ENCODE measurements at places on chromosomes 5 and 9. TPM values are rescaled to one million over a fixed set of nuclear protein-coding genes. Genes with fewer than 3 reads are reported as not detected.

GRCh38 chr9:79164406-79164805 is 407.4 kb upstream of the TLE4 start:
- H3K27ac ChIP-seq, result no peak overlapping the region
- H3K4me3 ChIP-seq, result no peak overlapping the region
- DNase-seq, result no peak
- no peaks in the 10 kb centered on the region for H3K36me3 ChIP-seq
- no peaks in the 10 kb centered on the region for H3K4me1 ChIP-seq

DNA sequence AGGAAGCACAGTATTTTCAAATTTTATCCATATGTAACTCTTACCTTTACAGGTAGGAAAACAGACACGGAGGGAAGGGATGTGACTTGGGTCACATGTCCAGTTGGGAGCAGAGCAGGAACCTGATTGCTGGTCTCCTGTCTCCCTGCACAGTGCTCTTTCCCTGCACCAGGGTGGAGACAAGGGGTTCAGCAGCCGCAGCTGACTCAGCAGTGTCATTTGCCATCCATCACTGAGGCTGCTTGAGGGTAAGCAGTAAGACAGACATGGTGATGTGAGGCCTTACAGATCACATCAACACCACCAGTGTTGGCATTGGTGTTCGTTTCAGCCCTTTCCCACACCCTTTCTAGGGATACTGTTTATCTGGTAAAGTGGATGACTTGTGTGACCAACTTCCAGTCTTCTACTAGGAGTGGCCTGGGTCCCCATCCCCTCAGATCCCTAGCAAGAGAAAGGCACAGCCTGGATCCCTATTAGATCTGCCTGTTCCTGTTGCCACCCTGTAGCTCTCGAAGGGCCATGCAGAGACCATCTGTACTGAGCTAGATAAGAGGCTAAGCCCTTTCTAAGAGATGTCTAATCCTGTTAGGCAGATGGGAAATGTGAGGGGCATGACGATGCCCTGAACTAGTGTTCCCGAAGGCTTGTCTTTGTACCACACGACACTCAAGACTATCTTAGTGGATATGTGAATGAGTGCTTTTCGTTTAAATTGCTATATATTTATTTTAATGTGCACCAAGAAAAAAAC is 29.1 kb downstream of the FRMPD1 start:
- H3K27me3 ChIP-seq, result no peaks in the 10 kb centered on the region
- DNase-seq, result no peak
- no peak overlapping the region for H3K27ac ChIP-seq
- no peaks in the 10 kb centered on the region for H3K4me1 ChIP-seq
- no peaks in the 10 kb centered on the region for H3K36me3 ChIP-seq

DNA sequence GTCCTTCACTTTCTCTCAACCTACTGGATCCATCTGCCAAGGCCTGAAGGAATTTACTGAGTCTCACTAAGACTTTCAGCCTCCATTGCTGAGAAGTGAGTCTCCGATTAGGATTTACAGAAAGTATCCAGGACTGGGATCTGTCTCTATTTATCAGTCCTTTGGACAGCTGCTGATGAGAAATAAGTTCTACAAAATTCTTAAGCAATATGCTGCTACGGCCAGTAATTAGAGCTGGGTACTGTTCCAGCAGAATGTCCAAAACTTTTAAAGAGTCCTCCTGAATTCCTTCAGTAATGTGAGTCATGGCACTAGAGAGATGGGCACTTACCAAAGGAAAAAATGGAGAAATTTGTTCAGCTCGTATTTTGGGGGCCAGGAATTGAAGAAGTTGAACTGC is 5.9 kb downstream of the TEX10 start:
- no peak overlapping the region for H3K4me3 ChIP-seq
- no peaks in the 10 kb centered on the region for H3K36me3 ChIP-seq
- no peaks in the 10 kb centered on the region for H3K27me3 ChIP-seq
- DNase-seq, result no peak
- no peak overlapping the region for H3K27ac ChIP-seq
- H3K4me1 ChIP-seq, result peaks cover 3% of the 10 kb centered on the region

DNA sequence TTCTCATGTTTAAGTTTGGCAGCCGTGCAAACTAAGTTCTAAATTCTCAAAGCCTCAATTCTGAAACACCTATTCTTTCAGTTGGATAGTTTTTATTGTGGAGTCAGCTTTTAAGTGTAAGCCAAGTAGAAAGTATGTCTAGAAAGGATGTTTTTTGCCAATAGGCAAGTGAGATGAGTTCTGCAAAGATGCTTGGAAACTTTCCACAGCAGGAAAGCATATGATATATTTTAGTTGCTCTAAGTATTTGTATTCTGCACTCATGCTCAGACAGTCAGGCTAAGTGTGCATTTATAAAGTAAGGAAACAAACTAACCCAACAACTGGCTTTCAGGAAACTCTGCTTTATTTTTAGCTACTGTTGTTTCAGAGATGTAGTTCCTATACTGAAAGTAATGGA is 67.3 kb upstream of the CDH18 start:
- no peak overlapping the region for H3K27ac ChIP-seq
- no peak overlapping the region for H3K4me3 ChIP-seq
- H3K4me1 ChIP-seq, result no peaks in the 10 kb centered on the region
- DNase-seq, result no peak
- H3K36me3 ChIP-seq, result no peaks in the 10 kb centered on the region
- no peaks in the 10 kb centered on the region for H3K27me3 ChIP-seq

- no peaks in the 10 kb centered on the region for H3K27me3 ChIP-seq
- no peaks in the 10 kb centered on the region for H3K36me3 ChIP-seq
- no peak for DNase-seq
- no peaks in the 10 kb centered on the region for H3K4me1 ChIP-seq
- no peak overlapping the region for H3K27ac ChIP-seq
- H3K4me3 ChIP-seq, result no peak overlapping the region
These were observed 20.0 kb upstream of the TEK start for GRCh38 chr9:27088981-27089380.

DNA sequence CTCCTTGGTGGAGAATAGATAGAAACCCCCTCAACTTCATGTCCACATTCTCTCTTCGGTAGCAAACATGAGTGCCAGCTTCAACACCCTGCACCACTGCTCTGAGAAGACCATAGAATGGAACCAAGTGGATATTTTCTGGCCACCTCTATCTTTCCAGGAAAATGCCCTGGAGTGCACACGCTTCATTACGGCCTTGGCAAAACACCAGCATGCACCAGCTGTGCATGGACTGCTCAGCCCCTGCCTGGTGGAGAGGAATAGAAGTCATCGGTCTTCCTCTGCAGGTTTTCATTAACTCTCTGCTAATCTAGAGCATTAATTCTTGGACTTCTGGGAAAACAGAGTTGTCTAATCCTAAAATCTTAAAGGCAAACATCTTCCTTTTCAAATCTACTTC is 211.6 kb upstream of the TMEM161B start:
- no peaks in the 10 kb centered on the region for H3K4me1 ChIP-seq
- no peak overlapping the region for H3K27ac ChIP-seq
- DNase-seq, result no peak
- H3K36me3 ChIP-seq, result no peaks in the 10 kb centered on the region
- no peaks in the 10 kb centered on the region for H3K27me3 ChIP-seq

DNA sequence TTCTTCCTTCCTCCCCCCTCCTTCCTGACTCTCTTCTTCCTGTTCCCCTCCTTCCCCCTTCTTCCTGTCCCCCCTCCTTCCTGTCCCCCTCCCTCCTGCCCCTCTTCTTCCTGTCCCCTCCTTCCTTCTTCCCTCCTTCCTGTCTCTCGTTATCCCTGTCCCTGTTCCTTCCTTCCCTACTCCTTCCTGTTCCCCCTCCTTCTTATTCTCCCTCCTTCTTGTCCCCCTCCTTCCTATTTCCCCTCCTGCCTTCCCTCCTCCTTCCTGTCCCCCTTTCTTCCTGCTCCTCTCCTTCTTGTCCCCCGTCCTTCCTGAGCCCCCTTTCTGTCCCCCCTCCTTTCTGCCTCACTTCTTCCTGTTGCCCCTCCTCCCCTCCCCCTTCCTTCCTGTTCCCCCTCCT is 70.6 kb downstream of the COL5A1 start:
- H3K36me3 ChIP-seq, result no peaks in the 10 kb centered on the region
- DNase-seq, result no peak
- peaks cover 23% of the 10 kb centered on the region for H3K4me1 ChIP-seq
- H3K27ac ChIP-seq, result no peak overlapping the region
- no peak overlapping the region for H3K4me3 ChIP-seq

GRCh38 chr9:93437996-93438395 is 13.5 kb upstream of the FAM120A start:
- no peak for DNase-seq
- H3K27ac ChIP-seq, result no peak overlapping the region
- H3K4me3 ChIP-seq, result no peak overlapping the region
- H3K27me3 ChIP-seq, result no peaks in the 10 kb centered on the region

DNA sequence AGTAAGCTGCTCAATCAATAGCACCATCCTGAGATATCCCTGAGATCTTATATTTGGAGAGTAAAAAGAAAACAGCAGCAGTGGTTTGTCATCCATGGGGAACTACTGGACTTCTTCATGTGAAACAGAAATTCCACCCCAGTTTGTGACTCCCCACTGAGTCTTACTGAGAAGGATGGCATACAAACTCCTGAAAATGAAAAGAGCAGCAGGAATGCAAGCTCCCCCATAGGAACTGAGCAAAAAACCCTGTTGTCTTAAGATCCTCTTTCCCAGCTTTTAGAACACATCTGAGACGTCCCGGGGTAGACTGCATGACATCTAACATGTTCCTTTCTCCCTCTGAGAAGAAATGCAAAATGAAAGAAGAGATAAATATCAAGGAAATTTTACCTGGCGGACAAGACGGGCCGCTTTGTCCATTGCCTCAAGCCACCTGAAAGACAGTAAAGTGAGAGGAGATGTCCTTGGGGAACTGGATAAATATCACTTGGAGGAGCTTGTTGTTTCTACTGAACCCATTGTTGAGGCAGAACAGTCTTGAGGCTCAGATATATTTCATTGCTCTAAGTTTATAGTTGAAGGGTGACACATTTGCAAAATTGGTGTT is 117.1 kb downstream of the NUDT12 start:
- no peaks in the 10 kb centered on the region for H3K4me1 ChIP-seq
- DNase-seq, result no peak
- no peak overlapping the region for H3K4me3 ChIP-seq
- no peaks in the 10 kb centered on the region for H3K36me3 ChIP-seq
- H3K27ac ChIP-seq, result no peak overlapping the region
- H3K27me3 ChIP-seq, result no peaks in the 10 kb centered on the region

DNA sequence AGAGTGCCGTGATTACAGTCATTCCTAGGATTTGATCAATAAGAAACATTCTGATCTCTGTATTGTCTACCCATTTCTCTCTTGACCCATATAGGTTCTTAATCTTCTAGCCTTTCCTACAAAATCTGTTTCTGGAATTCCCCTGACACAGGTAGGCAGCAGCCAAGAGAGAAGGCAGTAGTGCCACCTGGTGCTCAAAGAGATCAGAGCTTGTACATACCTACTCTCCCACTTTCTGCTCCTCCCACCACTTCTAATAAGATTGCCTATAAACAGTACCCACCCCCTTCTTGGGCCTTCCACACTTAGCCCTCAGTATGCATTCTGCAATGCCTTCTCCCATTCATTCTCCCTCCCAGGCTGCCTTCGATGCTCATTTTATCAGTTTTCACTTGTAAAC is 117.4 kb upstream of the RORB start:
- H3K27ac ChIP-seq, result no peak overlapping the region
- H3K4me1 ChIP-seq, result no peaks in the 10 kb centered on the region
- no peak for DNase-seq
- H3K4me3 ChIP-seq, result no peak overlapping the region

DNA sequence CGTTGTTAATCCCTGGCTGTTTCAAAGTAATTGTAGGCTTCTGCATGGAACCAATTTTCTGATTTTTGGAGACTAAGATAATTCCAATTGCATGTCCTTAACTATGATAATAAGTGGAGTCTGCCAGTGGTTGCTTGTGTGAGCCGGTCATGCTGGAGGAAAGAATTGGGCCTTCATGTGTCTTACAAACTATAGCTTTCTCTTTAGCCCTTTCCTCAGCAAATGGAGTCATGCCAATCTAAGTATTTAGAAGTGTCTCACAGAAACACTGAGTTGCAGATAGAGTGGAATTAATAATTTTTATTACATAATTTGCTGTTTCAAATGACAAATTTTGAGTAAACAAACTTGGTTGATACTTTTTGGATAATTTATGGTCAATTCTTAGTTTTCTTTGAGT is 200.4 kb downstream of the FBXL7 start:
- H3K27ac ChIP-seq, result no peak overlapping the region
- H3K36me3 ChIP-seq, result no peaks in the 10 kb centered on the region
- H3K4me3 ChIP-seq, result no peak overlapping the region
- DNase-seq, result no peak

DNA sequence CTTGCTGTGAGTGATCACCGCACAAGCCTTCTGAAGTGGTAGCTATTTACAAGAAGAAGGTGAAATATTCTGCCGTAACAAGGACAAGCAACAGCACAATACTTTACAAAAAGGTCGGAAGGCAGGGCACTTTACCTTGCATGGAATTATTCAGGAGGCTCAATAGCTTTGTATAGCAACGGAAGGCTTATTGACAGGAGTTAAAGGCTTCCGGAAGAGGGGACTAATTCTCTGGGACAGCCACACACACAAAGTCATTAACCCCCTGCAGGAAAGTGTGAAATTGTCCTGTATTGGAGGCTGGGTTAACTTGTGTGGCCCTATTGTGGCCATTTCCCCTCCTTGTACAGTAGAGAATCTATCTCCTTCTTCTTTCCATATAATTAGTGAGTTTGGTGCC is 199.3 kb upstream of the SEMA6A start:
- DNase-seq, result no peak
- no peak overlapping the region for H3K27ac ChIP-seq
- no peaks in the 10 kb centered on the region for H3K36me3 ChIP-seq
- no peaks in the 10 kb centered on the region for H3K4me1 ChIP-seq
- no peak overlapping the region for H3K4me3 ChIP-seq

DNA sequence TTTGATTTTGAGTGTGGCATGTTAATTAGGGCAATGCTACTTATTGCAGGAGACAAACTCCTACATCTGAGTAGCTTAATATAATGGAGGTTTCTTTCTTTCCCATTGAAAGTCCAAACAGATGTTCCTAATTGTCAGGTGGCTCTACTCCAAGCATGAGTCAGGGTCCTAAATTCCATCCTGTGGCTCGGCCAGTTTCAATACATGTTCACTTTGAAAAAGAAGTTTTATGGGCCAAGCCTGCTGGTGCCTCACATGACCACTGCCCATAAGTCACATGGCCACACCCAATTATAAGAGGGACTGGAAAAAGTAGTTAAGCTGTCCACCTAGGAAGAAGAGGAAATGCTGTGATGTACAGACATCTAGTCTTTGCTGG is 170.4 kb downstream of the ARRDC3 start:
- DNase-seq, result peak; percentile 68
- H3K27me3 ChIP-seq, result no peaks in the 10 kb centered on the region
- no peaks in the 10 kb centered on the region for H3K36me3 ChIP-seq
- H3K4me3 ChIP-seq, result no peak overlapping the region

GRCh38 chr9:134781591-134782302 is 98.9 kb upstream of the FCN2 start:
- no peak overlapping the region for H3K27ac ChIP-seq
- H3K4me1 ChIP-seq, result peaks cover 5% of the 10 kb centered on the region
- peaks cover 54% of the 10 kb centered on the region for H3K36me3 ChIP-seq
- no peak overlapping the region for H3K4me3 ChIP-seq
- H3K27me3 ChIP-seq, result no peaks in the 10 kb centered on the region

The PGGT1B gene
- total RNA-seq, result 4.0 TPM

The NUTM2G gene
- not detected for total RNA-seq

The TLE4 gene
- total RNA-seq, result 58.0 TPM

The FIBCD1 gene
- total RNA-seq, result not detected

The PCDHGA11 gene
- total RNA-seq, result 5.3 TPM

The IL3 gene
- not detected for total RNA-seq

The FAM78A gene
- total RNA-seq, result 6.2 TPM

The CENPH gene
- not detected for total RNA-seq

The ARL10 gene
- total RNA-seq, result 2.7 TPM

The GAS1 gene
- total RNA-seq, result 605 TPM

The SEMA5A gene
- total RNA-seq, result 18.4 TPM

The CTSV gene
- total RNA-seq, result not detected

The SLC36A3 gene
- total RNA-seq, result not detected

The TEK gene
- 31.8 TPM for total RNA-seq

The WWC1 gene
- not detected for total RNA-seq

The PPP2R2B gene
- total RNA-seq, result 10.0 TPM
